MV-4-11 (cell line): ENCODE measurements at places on chromosomes 12 and 14.

DNA sequence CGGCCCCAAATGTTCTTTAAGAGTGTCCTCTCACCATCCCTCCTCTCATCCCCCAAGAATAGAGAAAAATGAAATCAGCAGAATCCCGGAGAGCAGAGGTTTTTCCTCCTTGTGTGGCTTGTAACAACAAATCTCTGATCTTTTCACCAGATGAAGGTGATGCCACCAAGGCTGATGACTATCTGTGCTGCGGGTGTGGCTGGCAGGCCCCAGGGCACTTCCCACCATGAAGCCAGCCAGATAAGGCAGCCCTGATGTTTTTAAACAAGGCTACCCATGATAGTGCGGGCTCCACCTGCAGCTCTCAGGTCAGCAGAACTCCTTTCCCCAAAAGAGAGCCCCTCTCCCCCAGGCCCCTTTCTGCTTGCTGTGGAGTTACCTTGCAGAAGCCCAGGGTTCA lies 58.0 kb upstream of the PARP11 start:
- no peak for DNase-seq

DNA sequence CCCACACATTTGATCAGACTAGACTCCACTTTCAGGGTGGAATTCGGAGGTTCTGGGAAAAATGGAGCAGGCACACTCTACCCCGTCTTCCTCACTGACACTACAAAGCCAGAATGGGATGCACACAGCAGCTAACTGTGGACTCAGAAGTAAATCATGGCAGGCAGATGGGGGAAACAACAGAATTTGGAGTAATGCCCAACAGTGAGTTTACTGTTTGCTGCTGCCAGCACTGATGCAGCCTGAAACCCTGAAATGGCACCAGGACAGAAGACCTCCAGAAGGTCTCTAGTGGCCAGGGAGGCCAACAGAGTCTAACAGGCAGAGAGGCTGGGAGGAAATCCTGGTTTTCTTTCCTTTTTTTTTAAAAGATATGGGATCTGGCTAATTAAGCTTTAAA lies 24.6 kb downstream of the KCTD10 start:
- no peak for DNase-seq

DNA sequence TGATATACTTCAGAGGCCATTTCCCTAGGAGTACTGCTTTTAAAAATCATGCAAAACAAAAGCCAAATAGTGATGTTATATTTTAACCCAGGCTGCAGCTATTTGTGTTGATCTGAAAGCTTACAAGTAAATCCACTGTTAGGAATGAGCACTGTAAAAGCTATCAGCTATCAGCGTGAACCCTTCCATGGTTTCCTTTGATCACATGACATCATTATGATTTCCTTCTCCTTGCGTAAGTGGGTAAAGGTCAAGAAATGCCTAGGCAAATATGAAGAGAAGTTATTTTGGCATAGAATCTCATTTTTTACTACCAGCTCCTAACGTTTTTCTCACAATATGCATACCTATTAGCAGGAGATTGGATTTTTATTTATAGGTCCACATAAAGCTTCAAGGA lies 48.6 kb upstream of the CATSPERB start:
- DNase-seq, result no peak

GRCh38 chr12:109271418-109271817 lies 37.7 kb downstream of the FOXN4 start:
- DNase-seq, result no peak

GRCh38 chr12:6807170-6807569 lies 14.5 kb upstream of the GPR162 start:
- DNase-seq, result no peak

DNA sequence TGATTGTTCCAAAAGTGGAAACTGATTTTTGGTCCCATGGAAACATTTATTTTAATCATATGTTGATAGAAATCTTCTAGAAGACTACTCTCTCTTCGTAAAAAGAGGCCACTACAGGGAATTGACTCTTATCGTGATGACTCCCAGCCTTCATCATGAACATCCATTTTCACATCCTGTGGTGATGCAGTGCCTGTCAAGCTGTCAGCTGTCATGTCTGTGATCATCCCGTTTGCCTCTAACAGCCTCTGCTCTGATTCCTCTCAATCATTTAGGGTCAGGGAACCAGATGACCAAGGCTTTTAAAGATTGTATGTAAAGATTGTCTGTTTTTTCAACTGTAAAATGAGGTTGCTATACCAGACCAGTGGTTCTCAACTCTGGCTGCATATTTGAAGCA lies 419.0 kb upstream of the MGAT4C start:
- DNase-seq, result no peak

DNA sequence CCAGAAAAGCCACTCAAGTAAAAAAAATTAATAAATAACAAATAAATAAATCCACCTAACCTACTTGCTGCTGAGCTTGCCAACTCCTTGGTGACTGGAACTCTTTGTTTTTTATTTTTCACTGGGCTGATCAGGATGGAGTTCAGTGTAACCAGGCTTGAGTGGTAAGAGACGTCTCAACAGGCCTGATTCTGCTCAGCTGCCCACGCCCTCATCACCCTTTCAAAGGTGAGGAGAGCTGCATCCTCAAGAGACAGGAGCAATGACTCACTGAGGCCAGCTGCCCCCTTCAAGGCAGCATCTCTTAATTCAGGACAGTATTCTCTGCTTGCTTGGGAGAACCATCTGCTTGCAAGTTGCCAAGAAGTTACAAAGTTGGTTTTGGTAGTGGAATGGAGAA lies 111.9 kb upstream of the CPM start:
- DNase-seq, result no peak

- DNase-seq, result peak; percentile 29
These were observed 189.3 kb downstream of the DACT1 start for GRCh38 chr14:58826845-58827686.

- DNase-seq, result no peak
These were observed 37.9 kb downstream of the ISCA2 start for GRCh38 chr14:74531467-74531866.

DNA sequence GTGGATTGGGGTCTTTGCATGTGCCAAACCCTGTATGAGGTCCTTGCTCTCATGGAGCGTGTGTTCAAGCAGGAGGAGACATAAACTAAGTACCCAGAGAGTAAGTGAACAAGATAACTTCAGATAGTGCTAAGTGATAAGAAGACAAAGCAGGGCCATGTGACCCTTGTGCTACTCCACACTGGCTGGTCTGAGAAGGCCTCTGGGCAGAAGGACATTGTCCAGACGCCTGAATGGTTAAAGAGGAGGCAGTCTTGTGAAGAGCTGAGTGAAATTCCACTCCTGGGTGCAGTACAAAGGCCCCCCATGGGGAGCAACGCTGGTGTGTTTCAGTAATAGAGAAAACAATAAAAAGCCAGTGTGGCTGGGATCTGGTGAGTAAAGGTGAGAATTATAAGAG lies 93.3 kb upstream of the RIC8B start:
- DNase-seq, result no peak

- no peak for DNase-seq
These were observed 7.2 kb upstream of the POP5 start for GRCh38 chr12:120588371-120588770.

DNA sequence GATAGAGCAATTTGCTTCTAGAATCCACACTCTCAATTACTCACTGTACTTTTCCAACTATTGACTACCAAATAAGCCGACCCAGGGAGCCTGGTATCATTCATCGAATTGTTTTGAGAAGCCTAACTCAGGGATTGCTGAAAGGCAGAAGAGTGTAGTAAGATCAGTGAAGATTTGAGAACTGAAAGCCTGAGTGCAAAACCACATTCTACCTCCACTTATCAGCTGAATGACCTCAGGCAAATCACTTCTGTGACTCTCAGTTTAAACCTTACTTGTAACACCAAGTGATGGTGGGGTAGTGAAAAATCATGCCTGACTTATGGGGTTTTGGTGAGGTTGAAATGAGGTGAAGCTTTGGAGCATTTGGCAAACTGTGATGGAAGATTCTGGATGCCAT lies 126.1 kb upstream of the MAX start:
- DNase-seq, result peak; percentile 73

GRCh38 chr14:64963611-64964010 lies 8.5 kb downstream of the RAB15 start:
- DNase-seq, result no peak

DNA sequence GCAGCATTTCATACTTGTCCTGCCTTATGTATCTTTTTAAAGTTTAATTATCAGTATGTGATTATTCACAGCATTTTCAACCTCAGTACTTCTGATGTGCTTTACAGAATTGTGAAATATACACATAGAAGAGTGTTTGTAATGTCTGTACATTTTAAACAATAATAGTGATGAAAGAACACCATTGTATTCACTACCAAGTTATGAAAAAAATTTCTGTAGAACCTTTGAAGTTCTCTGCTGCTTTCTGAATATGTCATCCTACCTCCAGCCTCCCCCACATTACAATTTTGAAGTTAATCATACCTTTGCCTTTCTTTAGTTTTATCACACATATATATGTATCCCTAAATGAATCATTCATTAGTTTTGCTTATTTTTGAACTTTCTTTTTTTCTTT lies 24.8 kb downstream of the FRMD6 start:
- DNase-seq, result no peak

- no peak for DNase-seq
These were observed 171.0 kb upstream of the FOXN3 start for GRCh38 chr14:89588016-89588415.

DNA sequence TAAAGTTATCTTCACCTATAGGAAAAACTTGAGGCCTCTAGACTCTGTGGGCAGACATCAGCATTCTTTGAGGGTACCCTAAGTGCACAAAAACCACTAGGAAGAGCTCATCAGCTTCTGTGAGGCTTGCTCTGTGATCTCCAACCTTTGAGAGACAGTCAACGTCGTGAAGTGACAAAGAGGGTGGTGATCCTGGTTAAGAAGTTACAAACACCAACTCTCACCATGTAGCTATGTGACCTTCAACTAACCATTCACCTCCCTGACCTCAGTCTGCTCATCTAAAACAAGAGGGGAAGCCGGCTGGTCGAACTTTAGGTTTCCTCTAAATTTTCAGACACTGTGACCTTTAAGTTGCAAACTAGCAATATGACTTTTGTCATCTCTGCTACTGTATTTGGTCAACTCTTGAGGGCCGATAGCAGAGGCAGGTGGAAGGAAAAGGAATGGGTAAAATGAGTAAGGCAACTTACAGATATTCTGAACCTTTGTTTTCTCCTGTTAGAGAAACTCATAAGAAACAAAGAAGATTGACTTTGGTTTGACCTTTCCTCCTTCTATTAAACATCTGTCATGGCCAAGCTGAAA lies 103.2 kb upstream of the PARP11 start:
- DNase-seq, result no peak

DNA sequence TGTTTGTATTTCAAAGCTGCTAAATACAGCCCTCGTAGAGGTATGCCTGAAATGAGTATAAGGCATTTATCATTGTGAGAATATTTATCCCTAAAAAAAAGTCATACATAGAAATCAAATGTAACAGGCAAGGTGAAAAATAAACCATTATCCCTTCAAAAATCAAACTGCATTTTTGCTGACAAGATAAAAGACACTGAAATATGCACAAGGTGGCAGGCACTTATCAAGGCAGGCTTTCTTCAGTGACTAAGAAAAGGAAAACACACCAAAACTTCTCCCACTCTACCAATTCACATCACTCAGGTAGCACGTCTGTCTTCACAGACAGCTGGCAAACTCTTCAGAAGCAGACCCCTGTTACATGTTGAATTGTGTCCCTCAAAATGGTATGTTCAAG lies 23.6 kb downstream of the ARMH4 start:
- DNase-seq, result no peak

DNA sequence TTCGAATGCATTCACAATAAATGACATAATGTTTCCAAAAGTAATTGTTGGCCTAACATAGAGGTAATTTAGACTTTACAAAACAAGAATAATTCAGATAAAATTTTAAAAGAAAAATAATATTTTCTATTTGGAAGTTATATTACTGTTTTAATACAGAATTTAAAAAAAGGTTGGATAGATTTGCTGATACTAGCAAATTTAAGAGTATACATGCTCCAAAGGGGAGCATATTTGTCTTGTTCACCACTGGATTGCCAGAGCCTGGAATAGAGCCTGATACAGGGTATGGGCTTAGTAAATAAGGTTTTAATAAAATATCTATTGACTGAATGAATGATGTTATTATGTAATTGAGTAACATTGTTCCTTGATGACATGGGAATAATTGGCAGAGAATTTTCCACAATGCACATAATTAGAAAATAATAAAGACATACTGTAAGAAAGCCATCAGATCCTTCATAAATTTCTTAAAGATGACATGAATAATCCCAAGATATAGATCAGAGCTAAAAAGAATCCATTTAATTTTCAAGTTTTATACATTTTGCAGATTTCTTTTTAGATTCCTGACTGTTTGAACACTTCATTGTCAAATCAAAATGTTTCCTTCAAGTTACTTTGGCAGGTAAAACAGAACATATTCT lies 305.3 kb downstream of the SLC6A15 start:
- no peak for DNase-seq

DNA sequence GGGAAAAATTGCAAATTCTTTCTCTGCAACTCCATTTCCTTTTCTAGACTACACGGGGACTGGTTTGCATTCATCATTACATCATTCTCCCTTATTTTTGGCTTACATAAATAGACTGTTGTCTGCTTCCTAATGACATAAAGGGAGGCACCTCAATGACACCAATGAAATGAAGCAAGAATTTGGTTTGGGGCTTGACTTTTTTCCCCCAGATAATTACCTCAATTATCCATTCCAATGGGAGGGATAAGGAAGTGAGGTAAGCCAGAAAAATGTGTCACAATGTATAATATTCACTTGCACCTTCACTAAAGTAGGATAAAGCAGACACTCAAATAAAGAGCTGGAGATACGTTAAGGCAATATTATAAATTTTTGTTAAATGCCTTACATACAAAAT lies 240.6 kb upstream of the GRIP1 start:
- no peak for DNase-seq

- no peak for DNase-seq
These were observed 103.7 kb upstream of the NUDT4 start for GRCh38 chr12:93273834-93274564.

DNA sequence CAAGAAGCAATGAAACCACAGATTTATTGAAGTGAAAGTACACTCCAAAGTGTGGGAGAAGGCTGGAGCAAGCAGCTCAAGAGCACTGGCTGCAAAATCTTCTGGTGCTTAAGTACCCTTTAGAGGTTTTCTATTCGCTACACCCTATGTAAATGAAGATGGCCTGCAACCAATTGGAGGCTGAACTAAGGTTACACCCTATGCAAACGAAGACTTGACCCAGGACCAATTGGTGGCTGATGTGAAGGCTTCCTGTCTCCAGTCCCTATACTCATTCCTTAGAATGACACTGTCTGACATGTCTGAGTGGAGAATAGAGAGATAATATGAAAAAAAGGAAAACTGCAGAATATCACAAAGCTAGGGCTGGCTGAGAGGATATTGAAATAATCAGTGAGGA lies 57.2 kb downstream of the ALG10B start:
- DNase-seq, result peak; percentile 46

- no peak for DNase-seq
These were observed 131.1 kb downstream of the CACNA1C start for GRCh38 chr12:2183556-2184541.

DNA sequence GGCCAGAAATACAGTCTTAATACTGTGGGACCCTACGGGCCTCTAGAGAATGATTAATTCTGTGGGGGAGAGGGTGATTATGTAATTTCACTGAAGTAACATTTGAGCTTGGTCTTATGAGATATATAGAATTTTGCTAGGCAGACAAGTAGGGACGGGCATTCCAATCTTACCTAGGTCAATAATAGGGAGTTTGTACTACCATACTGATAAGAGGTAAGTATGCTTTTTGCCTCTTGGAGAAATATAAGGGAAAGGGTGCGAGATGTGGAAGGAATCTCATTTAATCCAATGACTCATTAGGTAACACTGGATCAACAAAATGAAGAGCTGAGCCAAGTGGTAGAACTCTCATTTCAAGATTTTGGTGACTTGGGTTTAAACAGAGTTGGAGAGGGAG lies 5.2 kb downstream of the RAB5B start:
- DNase-seq, result no peak
